NCI-H1105 treated with DMSO at 0.1 percent for 48 hours (cell line): ENCODE measurements at places on chromosomes 5 and 9.

- DNase-seq: no peak
Measured at GRCh38 chr9:80378669-80379293, 807.0 kb downstream of the TLE4 start.

- no peak for DNase-seq
Measured at GRCh38 chr9:8868632-8869031, 1069.1 kb upstream of the DMAC1 start.

GRCh38 chr5:94776167-94776566 is 157.7 kb downstream of the SLF1 start:
- no peak for DNase-seq

- peak; percentile 2 for DNase-seq
Measured at GRCh38 chr5:172544371-172545095, 90.2 kb upstream of the SH3PXD2B start.

- DNase-seq: no peak
Measured at GRCh38 chr5:55338810-55339243, 31.0 kb downstream of the MTREX start.

GRCh38 chr9:134055981-134056461 is 11.8 kb downstream of the BRD3 start:
- no peak for DNase-seq

DNA sequence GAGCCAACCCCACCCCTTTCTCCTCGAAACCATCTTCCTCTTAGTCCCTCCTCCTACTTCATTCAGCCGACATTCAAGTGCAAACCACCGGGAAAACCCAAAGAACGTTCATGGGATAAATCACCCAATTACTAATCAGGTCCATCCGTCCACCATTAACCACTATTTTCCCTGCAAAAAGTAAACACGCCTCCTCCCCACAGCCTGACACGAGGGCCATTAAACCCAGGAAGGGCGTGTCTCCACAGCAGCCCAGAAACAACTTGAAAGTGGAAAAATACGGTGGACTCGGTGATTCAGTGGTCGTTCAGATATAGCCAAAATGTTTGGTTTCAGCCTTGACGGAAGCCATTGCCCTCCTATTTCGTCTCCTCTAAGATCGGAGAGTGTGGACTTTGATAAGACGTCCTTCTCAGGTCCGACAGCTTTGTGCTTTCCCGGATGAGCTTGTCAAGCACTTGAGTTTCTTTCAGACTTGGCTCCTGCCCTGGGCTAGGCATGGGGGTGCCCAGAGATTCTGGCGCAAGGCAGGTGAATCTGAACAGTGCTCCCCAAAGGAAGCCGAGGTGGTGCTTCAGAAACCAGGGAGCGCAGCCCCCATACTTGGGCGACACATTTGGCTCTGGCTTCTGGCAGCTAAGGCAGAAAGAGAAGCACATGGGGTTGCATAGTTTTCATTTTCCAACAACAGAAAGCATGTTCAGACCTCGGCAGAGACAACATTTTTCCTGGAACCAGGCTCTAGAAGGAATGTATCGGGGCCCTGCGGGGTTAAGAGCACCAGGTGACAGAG is 56.6 kb downstream of the SMIM23 start:
- DNase-seq: no peak
